ENCODE measurements at places on chromosomes 7 and 10.

DNA sequence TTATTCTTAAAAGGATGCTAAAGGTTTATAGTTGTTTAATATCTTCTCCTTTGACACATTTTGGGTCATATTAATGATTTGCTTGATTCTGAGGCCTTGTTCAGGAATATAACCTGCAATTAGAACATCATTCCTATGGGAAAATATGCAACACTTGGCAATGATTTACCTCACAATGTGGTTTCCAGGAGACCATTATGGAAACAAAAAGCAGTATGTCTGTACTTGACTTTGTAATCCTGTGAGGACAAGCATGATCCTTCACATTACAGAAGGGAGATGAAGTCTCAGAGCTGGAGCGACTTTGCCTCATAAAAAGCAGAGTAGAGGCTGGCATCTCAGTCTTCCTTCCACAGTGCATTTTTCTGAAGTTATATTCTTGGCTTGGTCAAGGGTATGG is 57.0 kb upstream of the CDCA7L start:
- no peak overlapping the region for H3K27ac ChIP-seq
- H3K4me3 ChIP-seq = no peak overlapping the region
- no peaks in the 10 kb centered on the region for H3K4me1 ChIP-seq
- no peak for DNase-seq

- no peaks in the 10 kb centered on the region for H3K4me1 ChIP-seq
- peaks cover under 1% of the 10 kb centered on the region for H3K27me3 ChIP-seq
- H3K36me3 ChIP-seq = no peaks in the 10 kb centered on the region
Observed at GRCh38 chr7:35333265-35333664, 79.4 kb upstream of the TBX20 start.

DNA sequence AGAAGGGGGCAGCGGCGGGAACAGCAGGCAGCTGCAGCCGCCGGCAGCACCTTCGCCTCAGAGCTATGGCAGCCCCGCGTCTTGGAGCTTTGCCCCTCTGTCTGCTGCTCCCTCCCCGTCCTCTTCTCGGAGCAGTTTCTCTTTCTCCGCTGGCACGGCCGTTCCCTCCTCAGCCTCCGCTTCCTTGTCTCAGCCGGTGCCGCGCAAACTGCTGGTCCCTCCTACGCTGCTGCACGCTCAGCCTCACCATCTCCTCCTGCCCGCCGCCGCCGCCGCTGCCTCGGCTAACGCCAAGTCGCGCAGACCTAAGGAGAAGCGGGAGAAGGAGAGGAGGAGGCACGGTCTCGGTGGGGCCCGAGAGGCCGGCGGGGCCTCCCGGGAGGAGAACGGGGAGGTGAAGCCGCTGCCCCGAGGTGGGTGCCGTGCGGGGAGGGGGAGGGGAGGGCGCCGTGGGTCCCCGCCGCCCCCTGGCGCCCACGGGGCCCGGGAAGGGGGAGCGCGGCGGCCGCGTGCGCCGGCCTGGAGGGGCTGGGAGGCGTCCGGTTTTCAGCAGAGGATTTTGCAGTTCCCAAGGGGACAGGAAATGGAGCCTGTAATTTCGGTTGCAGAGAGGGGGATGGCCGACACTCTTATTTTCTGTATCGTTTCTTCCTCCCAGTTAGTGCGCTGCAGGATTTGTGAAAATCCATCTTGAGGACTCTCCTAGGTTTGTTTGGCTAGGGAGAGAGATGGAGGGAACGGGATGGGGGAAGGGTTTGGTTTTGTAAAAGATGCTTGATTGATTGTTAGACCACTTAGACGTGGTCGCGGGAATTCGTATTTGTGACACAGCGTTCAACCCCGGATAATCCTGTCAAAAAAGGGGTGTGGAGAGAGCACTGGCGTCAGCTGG is 630 bp downstream of the RSBN1L start:
- peaks cover 9% of the 10 kb centered on the region for H3K4me1 ChIP-seq
- H3K27ac ChIP-seq = peak overlapping the region; percentile 79
- H3K36me3 ChIP-seq = peaks cover 2% of the 10 kb centered on the region
- H3K4me3 ChIP-seq = peak overlapping the region; percentile 67
- no peaks in the 10 kb centered on the region for H3K27me3 ChIP-seq
- peak; percentile 74 for DNase-seq

- H3K4me1 ChIP-seq = peaks cover 13% of the 10 kb centered on the region
- DNase-seq = peak; percentile 99
- H3K27me3 ChIP-seq = no peaks in the 10 kb centered on the region
- H3K27ac ChIP-seq = peak overlapping the region; percentile 97
- H3K36me3 ChIP-seq = no peaks in the 10 kb centered on the region
Observed at GRCh38 chr10:3852147-3852904, 67.3 kb upstream of the KLF6 start.

GRCh38 chr7:111256391-111256790 is 165.5 kb downstream of the LRRN3 start:
- no peak for DNase-seq
- no peak overlapping the region for H3K27ac ChIP-seq
- H3K36me3 ChIP-seq = no peaks in the 10 kb centered on the region
- H3K4me3 ChIP-seq = no peak overlapping the region
- H3K27me3 ChIP-seq = no peaks in the 10 kb centered on the region
- no peaks in the 10 kb centered on the region for H3K4me1 ChIP-seq

DNA sequence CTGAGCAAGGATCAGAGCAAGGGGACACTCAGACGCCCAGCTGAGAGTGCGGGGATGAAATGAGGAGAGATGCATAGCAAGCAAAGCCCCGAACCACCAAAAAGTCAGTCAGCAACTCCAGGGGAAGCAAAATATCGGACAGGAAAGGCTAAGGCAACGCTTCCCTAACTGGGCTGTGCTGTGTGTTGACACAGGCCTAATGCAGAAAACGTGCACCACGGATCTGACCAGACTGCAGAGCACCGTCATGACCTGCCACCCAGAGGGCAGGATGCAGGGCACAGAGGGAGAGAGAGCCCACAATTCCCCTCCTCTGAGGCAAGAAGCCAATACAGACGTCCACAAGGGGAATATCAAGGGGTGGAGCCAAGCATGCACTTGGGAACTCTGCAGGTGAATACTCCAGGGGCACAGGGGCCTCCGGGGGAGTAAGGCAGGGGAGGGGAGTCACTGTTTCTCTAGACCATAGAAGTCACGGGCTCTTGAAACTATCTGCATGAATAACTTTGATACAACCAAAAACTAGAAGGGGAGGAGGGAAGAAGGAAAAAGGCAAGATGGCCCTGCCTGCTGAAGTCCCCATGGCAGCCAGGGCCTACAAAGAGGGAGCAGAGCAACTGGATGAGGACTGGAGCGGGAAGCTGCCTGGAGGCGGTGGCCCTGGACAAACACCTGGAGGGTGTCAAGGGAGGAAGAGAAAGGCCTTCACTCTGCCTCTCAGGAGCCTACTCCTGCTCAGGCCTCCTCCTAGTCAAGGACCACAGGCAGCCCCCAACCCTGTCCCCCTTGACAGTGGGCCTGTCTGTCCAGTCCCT is 26.2 kb downstream of the GRID1 start:
- DNase-seq = no peak
- H3K27ac ChIP-seq = no peak overlapping the region
- no peak overlapping the region for H3K4me3 ChIP-seq
- H3K27me3 ChIP-seq = peaks cover 3% of the 10 kb centered on the region
- no peaks in the 10 kb centered on the region for H3K36me3 ChIP-seq
- H3K4me1 ChIP-seq = peaks cover 6% of the 10 kb centered on the region

GRCh38 chr7:107630342-107630741 is 30.3 kb upstream of the SLC26A4 start:
- H3K27me3 ChIP-seq = no peaks in the 10 kb centered on the region
- peaks cover 13% of the 10 kb centered on the region for H3K36me3 ChIP-seq
- H3K4me3 ChIP-seq = no peak overlapping the region
- H3K27ac ChIP-seq = no peak overlapping the region
- DNase-seq = no peak
- H3K4me1 ChIP-seq = no peaks in the 10 kb centered on the region

DNA sequence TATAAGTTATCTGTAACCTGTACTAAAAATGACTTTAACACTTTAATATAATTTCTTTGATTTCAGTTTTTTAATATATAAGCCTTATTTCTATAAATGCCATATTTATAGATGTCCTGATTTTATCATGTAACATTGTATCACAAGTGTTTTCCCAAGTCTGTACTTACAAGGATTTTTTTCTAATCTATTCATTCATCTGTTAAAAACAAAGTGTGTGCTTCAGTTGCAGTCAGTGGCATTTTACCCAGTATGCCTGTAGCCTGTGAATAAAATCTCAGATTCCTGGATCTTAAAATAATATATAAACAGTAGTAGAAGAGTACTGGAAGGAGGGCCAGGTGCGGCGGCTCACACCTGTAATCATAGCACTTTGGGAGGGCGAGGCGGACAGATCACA is 17.4 kb downstream of the PRKRIP1 start:
- H3K27ac ChIP-seq = no peak overlapping the region
- H3K4me1 ChIP-seq = no peaks in the 10 kb centered on the region
- peaks cover 66% of the 10 kb centered on the region for H3K36me3 ChIP-seq
- DNase-seq = no peak
- no peaks in the 10 kb centered on the region for H3K27me3 ChIP-seq

GRCh38 chr10:83373671-83374070 is 765.6 kb upstream of the GHITM start:
- no peak overlapping the region for H3K27ac ChIP-seq
- peak; percentile 24 for DNase-seq
- H3K36me3 ChIP-seq = no peaks in the 10 kb centered on the region
- no peaks in the 10 kb centered on the region for H3K27me3 ChIP-seq
- no peak overlapping the region for H3K4me3 ChIP-seq

GRCh38 chr10:43689618-43689954 is 40.9 kb upstream of the ZNF32 start:
- H3K27me3 ChIP-seq = peaks cover 4% of the 10 kb centered on the region
- H3K36me3 ChIP-seq = no peaks in the 10 kb centered on the region
- peak overlapping the region; percentile 89 for H3K4me3 ChIP-seq
- peaks cover 14% of the 10 kb centered on the region for H3K4me1 ChIP-seq

DNA sequence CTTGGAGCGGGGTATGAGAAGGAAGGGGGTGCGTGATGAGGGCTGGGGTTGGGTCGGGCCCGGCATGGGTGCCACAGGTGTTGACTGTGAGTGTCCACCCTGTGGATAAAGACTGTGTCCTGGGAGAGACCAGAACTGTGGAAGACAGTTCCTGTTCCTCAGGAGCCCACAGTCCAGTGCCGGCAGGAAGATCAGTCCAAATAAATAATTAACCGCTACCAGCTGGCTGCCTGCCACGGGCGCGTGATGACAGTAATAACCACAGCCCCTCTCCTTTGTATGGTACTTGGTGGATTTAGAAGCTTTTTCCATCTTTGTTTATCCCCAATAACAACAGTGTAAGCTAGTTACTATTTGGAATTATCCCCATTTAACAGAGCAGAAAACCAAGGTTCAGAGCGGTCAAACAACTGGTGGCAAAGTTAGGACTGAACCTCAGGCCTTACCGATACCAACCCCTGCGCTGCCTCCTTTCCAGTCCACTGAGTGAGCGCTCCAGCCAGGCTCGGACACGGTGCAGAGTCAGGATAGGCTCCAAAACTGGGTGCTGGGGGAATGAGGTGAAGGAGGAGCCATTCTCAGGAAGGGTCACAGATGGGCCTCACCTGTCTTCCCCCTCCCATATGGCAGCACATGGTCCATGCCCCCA is 5.1 kb downstream of the ZMIZ1 start:
- DNase-seq = peak; percentile 69
- H3K4me1 ChIP-seq = peaks cover 59% of the 10 kb centered on the region
- peak overlapping the region; percentile 27 for H3K4me3 ChIP-seq
